Stimulated activated CD4-positive, alpha-beta T cell treated with anti-CD3 and anti-CD28 coated beads, Interleukin-4, amount 100 ng/mL, for 48 hours (primary cell): ENCODE measurements at places on chromosomes 11 and 22.

GRCh38 chr11:128595221-128595620 is 7.9 kb upstream of the ETS1 start:
- no peak for DNase-seq

DNA sequence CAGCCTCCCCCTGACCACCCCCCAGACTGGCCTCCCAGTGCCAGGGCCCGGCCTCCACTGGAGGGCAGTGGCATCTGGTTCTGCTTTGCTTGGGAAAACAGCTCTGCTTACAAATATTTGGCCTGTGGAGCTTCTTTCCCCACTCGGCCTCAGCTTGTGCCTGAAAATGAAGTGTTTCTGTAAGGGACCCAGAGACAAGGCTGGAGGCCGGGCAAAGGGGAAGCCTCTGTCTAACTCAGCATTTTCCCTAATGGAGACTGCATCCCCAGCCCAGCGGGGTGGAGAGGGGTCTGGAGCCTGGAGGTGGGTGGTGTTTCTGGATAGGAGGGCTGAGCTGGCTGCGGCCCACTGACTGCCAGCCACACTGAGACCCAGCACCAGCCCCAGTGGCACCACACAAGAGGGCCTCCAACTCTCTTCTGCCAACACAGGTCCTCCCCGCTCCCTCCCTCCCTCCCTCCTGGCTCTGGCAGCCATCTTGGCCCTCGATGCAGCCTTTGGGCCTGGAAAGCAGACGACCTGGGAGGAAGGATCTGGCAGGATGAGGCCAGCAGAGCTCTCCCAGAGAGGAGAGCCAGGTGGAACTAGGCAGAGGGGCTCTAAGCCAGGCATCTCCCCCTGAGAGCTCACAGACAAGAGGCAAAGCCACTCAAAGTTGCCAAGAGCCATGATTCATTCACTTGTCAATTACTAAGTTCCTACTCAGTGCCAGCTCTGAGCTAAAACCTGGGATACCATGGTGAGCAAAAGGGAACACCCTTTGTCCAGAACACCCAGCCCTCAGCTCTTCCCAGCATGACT is 77.1 kb upstream of the CD82 start:
- DNase-seq: no peak

DNA sequence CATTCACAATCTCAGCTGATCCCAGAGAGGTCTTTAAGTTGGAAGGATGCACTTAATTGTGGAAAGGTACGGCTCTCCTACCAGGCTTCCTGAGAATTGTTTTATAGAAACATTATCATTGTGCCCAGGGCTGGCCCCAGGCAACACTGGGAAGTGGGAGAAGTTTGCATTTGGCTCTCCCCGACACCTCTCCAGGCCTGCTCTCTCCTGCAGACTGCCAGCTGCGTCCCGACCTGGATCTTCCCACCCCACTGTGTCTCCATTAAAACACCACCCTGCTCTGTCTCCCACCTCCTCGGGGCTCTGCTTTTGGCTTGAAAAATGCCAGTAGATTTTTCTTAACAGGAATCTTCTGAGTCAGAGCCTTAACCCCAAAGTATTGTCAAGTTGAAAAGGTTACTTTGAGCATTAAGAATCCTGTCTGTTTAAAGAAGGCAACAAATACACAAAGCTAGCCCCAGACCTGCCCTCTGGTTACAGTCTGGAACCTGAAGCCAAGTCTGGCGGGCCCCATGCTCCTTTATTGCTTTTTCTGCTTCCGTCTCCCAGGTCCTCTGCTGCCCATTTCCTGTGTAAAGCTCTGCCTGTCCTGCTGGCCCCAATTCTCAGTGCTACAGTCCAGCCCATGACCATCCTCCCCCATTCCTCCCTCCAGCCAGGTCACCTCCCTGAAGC is 530.2 kb downstream of the SOX6 start:
- DNase-seq: no peak

DNA sequence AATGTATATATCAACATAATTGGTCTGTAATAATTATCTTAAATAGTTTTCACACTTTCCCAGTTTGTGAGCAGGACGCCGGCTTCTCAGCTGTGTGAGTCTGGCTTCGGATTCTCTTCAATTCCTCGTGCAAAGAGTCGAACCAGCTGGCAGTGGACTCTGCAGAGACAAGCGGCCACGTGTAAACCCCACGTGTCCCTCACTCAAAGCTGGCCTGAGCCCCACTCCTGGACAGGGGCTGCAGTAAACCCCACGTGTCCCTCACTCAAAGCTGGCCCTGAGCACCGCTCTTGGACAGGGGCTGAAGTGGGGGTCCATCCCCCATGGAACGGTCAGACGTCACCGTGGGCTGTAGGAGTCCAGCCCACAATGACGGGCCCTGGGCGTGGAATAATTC is 51.0 kb downstream of the CERK start:
- DNase-seq: no peak

DNA sequence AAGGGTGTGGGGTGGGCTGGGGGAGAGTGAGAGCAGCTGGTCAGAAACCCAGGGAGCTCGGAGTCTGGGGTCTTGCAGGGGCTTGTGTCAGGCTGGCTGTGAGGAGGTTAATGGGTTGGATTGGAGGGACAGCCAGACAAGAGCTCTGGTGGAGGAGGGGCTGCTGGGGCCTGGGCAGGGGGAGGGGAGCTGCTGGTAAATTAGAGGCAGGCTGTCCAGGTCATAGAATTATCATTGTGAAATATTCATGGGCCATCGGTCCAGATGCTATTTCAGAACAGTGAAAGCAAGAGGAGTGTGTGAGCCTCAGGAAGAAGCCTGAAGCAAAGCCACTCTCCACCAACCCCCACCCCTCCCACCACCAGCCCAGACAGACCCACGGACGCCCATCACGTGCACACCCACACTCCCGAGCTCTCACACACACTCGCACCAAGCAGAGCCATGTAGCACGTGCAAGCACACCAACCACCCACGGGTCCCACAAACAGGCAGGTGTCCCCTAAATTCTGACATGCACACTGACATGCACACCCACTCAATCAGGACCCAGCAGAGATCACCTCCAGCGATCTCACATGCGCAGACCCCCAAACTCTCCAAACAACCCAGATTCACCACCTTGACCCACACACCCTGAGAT is 18.8 kb downstream of the RTN4RL2 start:
- no peak for DNase-seq

- no peak for DNase-seq
Measured at GRCh38 chr22:37292641-37293040, 10.3 kb downstream of the CYTH4 start.

- peak; percentile 28 for DNase-seq
Measured at GRCh38 chr11:114036147-114036811, 23.2 kb upstream of the ZBTB16 start.

GRCh38 chr11:16779436-16779835 is 41.0 kb downstream of the C11orf58 start:
- no peak for DNase-seq

- no peak for DNase-seq
Measured at GRCh38 chr11:116895048-116895757, 57.8 kb upstream of the APOA1 start.

DNA sequence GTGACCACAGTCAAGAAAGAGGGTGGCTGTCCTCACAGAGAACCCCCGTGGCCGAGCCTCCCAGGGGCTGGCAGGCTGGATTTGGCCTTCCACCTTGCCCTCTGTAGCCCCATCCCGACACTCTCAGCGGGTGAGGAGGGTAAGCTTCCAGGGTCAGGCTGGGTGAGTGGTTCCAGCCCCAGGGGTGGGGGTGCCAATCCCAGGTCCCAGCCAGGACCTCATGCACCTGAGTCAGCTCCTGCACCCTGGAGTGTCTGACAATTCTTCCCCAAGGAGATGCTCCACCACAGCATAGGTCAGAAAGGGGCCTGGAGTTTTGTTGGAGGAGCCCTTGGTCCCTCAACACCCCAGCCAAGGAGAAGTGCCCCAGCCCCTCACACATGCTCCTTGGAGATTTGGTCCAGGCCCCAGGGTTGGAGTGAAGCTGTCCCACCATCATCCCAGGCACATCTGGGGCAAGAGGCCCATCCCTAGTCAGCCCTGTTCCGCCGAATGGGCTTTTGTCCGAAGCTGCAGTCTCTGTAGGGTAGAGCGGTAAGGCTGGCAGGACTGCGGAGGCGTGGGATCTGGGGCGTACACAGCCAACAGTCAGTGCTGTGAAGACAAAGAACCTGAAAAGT is 8.4 kb downstream of the LINC01488 start:
- DNase-seq: no peak

DNA sequence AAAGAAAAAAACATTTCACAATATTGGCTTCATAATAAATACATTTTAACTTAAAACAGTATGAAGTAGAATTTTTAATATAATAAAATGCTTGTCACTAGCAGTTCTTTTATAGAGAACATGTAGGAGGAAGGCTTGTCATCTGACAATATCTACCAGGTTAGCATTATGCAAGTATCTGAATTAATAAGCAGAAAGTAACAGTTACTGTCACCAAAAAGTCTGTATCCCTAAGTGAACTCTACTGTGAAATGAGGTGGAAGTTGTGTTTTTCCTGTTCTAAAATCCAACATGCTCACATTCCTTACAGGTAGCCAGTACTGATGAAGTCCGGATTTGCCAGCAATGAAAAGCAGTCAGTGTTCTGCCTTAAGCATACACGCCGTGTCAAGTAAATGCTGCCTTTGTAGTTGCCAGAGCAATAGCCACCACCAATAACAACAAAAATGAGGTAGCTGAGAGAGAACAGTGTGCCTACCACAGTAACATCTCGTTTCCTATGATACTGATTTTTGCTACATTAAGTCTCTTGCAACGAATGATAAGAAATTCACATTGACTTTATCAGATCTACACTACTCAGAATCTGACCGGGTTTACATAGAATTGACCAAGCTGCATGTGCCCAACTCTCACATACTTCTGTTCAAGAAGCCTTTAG is 95.5 kb downstream of the SIK3 start:
- DNase-seq: no peak

DNA sequence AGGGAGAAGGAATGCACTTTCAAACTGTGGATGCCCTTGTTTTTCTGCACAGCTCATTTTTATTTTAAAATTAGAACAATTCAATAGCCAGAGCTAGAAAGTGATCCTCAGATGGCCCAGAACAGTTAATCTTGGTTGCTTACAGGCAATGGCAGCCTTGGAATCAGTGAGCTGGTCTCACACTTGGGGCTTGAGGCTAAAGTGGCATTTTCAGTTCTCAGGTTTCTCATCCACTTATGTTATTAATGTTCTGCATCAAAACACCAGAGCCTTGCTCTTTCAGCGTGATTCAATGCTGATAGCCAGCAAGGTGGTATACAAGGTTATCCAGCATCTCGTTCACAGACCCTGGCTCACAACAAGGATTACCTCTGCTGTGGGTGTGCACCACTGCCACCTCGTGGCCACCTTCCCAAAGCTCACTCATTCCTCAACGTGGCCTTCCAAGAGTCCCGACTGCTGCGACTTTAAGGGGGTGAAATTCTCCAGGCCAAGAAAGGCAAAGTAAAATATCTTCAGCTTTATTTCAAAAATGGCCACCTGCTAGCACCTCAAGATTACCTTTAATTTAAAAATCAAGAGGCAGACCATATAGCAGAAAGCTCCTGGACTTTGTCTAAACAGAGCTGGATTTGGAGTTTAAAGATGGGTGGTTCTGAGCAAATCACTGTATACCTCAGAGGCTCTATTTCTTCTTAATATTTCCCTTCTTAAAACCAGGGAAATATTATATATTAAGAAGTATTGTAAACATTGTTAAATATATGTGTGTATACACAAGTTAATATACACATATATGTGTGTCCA is 34.2 kb upstream of the FSHB start:
- DNase-seq: peak; percentile 9

DNA sequence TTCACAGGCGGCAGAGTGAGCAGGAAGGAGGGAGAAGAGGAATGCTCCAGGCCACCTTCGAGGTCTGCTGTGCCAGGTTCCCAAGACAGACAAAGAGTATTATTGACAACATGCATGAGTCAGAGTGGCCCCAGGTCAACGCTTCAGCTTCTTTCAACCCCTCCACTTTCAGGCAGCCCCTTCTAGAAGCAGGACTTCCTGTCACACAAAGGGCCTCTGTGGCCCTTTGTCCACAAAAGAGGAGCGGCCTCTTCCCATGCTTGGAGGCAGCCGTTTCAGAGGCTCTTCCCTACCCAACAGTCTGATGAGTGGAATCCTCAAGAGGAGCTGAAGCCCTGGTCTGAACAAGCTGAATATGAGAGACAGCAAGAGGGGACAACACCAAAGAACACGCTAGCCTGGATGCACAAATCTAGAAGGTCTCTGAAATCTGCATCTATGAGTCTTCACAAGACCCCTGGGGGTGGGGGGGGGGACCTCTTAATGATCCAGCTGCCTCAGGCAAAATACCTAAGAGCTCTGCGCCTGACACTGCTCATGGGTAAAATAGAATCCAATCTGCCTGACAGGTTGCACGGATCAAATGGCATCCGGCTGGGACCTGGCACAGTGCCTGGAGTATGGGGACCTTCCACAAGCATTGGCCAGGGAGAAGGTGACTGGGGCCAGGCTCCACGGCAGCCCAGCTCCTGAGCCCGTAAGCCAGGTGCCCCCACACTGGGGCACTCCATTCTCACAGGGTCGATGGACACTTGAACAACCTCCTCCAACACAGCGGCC is 67.5 kb downstream of the PACSIN2 start:
- no peak for DNase-seq

- no peak for DNase-seq
Measured at GRCh38 chr11:69086152-69087132, 37.7 kb downstream of the TPCN2 start.

- DNase-seq: no peak
Measured at GRCh38 chr11:88464528-88464927, 127.0 kb upstream of the CTSC start.
